ENCODE measurements at places on chromosomes 6 and 20.

- DNase-seq, result no peak
Measured at GRCh38 chr20:3116341-3116740, 31.8 kb upstream of the AVP start.

- peak; percentile 10 for DNase-seq
Measured at GRCh38 chr6:139962654-139963347, 588.4 kb upstream of the CITED2 start.

GRCh38 chr6:170286934-170287265 is 4.0 kb downstream of the DLL1 start:
- no peak for DNase-seq

GRCh38 chr20:13424174-13424833 is 203.2 kb downstream of the ISM1 start:
- DNase-seq, result no peak

GRCh38 chr20:35279040-35279439 is 1.1 kb upstream of the MMP24OS start:
- no peak for DNase-seq

GRCh38 chr20:17502105-17502504 is 29.1 kb downstream of the BFSP1 start:
- DNase-seq, result no peak

DNA sequence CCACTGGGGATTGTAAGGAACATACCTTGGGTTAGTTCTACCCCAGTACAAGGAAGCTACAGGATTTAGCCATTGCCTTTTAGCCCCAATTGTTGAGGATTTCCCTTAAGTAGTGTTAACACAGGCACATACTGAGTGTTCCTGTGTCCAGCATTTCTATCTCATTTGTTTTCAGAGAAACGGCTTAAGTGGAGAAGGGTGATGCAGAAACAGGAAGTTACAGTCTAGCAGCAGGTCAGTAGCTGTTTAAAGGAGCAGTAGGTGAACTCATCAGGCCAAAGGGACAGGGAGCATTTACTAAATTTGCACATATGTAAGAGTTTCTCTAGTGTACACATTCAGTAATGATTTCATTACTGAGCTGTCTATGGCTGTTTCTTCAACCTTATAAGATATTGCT is 644.2 kb upstream of the GJE1 start:
- peak; percentile 71 for DNase-seq

- DNase-seq, result peak; percentile 43
Measured at GRCh38 chr6:11221623-11222384, 10.7 kb downstream of the NEDD9 start.

GRCh38 chr6:118306392-118307238 is 241.5 kb upstream of the PLN start:
- no peak for DNase-seq

GRCh38 chr6:6218759-6219085 is 101.7 kb downstream of the F13A1 start:
- no peak for DNase-seq

GRCh38 chr6:126945812-126946360 is 172.6 kb upstream of the RSPO3 start:
- DNase-seq, result no peak

DNA sequence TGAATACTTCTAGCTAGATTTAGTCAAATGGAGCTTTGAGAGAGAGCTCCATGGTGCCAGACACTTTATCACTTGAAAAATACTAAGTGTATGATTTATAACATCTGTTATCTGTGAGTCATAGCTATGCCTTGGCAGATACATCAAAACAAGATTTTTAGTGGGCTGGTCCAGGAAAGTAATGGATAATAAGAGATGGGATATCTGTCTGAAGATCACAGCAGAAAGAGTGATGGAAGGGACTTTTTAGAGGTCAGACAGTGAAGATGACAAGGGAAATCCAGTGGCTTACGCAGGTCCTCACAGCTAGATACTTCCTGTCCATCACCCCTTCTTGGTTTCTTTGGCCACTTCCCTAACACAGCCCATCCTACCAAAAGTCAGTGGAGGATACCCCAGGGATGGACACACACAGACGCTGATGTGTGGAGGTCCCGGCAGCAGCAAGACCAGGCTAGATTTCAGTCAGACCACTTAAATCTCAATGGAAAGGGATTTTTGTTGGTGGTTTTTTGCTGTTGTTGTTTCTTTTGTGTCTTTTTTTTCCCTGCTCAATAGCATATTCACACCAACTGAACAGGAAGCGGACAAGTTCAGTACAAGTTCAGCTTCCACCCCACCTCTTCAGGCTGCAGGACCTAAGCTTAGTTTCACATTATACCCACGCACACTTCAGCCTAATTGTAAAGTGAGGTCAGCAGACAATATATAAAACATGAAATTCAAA is 209.3 kb downstream of the ALDH8A1 start:
- no peak for DNase-seq
